ENCODE measurements at places on chromosomes 6 and 20.

DNA sequence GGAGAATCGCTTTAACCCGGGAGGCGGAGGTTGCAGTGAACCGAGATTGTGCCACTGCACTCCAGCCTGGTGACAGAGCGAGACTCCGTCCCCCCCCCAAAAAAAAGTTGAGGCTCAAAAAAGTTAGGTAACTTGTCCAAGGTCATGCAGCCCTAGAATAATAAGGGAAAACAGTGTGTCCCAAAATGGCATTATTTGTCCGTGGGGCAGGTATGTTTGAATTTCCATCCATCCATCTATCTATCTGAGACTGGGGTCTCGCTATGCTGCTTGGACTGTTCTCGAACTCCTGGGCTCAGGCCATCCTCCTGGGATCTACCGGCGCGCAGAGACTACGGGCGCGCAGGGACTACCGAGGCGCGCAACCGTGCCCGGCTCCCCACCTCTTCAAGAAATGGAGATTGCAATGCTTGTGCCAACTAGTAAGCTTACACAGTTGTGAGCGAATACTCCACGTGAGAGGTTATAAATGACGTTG is 374 bp upstream of the ABCC10 start:
- no peak for DNase-seq

DNA sequence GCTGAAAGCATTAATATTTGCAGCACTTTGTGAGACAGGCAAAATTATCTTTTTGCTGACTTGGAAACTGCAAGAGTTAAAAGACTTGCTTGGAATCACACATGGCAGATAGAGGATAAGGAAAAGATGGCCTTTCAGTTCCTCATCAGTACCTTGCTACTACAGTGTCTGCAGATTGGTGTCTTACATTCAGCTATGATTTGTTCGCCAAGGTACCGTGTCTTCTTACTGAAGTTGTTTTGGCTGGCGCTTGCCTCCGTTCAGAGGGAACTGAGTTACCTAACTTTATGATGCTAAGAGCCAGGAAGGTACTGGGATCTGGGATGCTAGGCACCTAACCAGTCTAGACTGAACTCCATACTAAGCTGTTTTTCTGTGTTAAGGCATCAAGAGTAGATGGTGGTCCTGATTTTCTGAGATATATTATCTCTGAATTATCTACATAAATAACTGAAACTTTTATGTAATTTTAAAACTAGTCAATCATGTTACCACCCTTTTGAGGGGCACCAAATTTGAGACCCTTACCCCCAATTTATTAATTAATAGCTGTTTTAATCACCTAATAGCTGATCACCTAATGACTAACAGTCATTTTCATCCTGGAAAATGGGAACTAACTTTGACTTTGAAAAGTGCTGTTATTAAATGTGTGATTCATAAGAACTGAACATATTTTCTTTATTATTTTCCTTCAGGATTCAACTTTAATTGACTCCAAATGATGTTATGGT is 2.5 kb downstream of the WTAP start:
- DNase-seq: no peak

GRCh38 chr6:84243240-84243639 is 15.8 kb upstream of the CEP162 start:
- DNase-seq: no peak

DNA sequence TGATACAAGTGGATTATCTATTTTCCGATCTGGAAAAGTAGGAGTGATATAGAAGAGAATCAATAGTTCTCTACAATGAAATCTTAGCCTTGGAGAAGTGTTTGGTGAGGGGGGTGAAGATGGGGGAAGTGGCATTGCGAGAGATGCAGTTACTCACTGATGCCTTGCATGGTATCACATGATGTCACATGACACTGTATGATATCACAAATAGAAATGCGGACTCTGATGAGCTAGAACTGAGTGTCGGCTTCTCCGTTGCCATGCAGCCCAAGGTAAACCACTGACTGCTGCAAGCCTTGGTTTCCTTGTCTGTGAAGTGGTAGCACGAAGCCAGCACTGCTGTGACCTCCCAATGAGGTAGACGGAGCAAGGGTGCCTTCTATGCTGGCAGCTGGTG is 403.3 kb upstream of the AGPAT4 start:
- DNase-seq: no peak

GRCh38 chr6:111723412-111723970 is 117.8 kb upstream of the TRAF3IP2 start:
- no peak for DNase-seq

GRCh38 chr20:31712112-31712553 is 10.5 kb downstream of the BCL2L1 start:
- DNase-seq: peak; percentile 84

GRCh38 chr6:105263685-105264610 is 84.1 kb upstream of the POPDC3 start:
- DNase-seq: no peak

Measured in right atrium auricular region (tissue), 2 donors.